RPMI7951 (cell line): ENCODE measurements at places on chromosomes 6 and 20.

GRCh38 chr6:74069089-74069581, 373.1 kb downstream of the CD109 start:
- DNase-seq, result peak; percentile 2

GRCh38 chr6:6508643-6509042, 79.9 kb upstream of the LY86 start:
- DNase-seq, result no peak

DNA sequence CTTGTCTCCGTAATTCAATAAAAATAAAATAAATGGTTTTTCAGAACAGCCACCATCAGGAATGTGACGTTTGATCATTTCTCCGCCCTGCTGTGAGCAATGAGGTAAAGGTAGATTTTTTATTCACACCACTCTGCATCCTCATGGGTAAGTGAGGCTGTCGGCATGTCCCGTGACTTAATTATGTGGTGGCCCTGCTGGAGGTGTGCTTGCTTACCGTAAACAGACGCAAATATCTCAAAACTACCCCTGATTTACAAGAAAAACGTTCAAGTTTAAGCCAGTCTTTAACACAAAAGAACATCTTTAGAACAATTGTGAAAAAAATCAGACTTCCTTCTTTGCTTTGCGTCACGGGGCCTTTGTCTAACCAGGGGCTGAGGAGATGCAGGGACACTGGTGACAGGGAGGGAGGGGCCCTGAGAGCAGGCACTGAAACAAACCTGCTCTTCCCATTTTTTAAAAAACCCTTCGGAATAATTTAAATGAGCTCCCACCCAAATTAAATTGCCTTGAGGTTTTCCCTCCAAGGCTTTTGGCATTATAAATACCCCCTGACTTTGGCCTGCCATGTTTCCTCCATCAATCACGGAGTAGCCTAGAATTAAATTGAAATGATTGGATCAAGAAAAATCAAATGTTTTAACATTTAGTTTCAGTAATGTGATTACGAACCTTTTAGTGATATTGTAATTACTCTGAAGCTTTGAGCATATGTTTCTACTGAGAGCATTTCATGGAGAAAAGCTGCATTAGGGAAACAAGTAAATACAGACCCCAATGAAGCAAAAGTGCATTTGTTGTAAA, 13.4 kb downstream of the PRKN start:
- DNase-seq, result no peak

- DNase-seq, result no peak
These were observed 162.0 kb downstream of the FAXC start for GRCh38 chr6:99187429-99187828.

GRCh38 chr20:61442718-61443117, 190.7 kb downstream of the CDH4 start:
- DNase-seq, result no peak

GRCh38 chr6:14547284-14547998, 429.9 kb downstream of the CD83 start:
- no peak for DNase-seq

DNA sequence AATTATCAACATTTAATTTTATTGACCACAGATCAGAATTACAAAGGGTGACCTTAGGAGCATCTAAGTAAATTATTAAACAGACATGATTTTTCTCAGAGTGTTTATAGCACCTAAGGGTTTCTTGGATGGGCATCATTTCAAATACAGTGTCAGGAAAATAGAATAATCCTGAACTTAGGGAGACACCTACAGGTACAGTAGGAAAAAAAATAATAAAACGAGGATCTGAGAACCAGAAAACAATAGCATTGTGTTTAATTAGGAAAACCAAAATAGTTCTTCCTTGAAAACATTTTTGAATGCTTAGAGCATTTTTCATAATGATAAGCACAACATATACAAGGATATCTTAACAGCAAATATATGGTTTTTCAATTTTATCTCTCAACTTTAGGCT, 39.2 kb downstream of the MMUT start:
- peak; percentile 9 for DNase-seq

DNA sequence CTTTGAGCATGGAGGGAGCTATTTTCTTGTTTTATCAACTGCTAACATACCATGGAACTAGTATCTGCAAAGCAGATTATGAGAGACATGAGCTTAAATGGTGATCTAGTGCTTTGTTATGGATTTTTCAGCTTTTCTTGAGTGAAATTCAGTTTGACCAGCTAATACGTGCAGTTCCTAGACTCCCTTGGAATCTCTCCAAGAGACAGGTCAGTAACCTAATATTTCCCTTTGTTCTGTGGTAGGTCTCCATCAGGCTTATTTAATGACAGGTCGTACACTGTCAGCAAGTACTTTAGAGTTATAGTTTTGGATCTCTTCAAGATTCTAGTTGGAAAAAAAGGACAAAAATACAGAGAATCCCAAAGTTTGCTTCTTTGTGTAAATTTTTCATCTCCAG, 43.9 kb downstream of the HDAC2 start:
- no peak for DNase-seq

DNA sequence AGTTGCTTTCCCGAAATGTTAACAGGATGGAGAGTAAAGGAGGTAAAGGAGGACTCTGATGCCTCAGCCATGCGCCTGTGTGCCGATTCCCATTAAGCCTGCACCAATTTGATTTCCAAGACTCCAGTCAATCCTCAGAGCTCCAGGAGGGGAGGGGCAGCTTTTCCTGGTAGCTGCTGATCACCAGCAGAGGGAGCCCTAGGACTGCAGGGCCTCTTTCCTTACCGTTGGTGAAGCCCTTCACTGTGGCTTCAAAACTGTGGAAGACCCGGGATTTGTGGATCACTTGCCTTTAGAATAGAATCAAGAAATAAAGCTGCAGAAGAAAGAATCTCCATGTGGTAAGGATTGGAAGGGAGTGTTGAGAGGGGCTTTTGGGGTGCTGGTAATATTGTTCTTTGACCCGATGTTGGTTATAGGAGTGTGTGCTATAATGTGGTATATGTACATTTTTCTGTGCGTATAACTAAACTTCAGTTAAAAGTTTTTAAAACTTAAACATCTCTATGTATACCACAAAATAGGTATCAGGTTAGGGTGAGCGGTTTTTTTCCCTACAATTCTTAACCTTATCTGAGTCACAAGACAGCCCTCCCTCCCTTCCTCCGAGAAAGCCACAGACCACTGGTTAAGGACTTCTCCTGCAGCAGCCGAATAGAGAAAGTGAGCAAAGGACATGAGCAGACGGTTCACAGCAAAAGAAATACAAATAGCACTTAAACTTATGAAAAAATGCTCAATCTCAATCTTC, 6.9 kb upstream of the OSER1 start:
- DNase-seq, result peak; percentile 70

- DNase-seq, result no peak
These were observed 33.7 kb downstream of the PYGB start for GRCh38 chr20:25281541-25281991.

DNA sequence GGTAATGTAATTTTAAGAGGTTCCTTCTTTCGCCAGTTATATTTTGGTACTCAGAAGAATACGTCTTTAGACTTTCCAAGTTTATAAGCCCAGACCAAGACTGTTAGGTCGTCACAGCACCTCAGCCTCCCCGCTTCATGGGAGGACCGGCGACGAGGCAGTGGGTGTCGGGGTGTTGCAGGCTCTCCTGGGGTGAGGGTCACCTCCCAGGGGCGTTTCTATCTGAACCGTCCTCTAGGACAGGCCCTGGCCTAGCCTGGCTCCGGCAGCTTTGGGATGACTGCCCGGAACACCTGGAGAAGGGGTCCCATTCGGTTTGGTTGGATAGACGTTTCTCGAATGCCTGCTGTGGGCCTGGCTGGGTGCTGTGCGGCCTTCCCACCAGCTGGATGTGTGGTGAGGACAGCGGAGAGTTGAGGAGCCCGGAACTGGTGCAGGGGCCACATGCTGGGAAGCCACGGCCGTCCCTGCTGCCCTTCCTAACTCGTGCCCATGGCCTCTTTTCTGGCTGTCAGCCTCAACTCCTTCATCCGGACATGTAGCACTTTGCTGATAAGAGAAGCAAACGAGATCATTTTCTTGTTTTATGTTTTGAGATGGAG, 1.1 kb downstream of the OSBPL2 start:
- peak; percentile 16 for DNase-seq

GRCh38 chr6:169231790-169232506, 21.7 kb downstream of the THBS2 start:
- no peak for DNase-seq

- no peak for DNase-seq
These were observed 147.4 kb upstream of the RNF24 start for GRCh38 chr20:4162766-4163165.

GRCh38 chr6:132207991-132208390, 193.3 kb downstream of the MOXD1 start:
- DNase-seq, result no peak

GRCh38 chr6:15458021-15458459, 204.8 kb downstream of the DTNBP1 start:
- DNase-seq, result no peak

DNA sequence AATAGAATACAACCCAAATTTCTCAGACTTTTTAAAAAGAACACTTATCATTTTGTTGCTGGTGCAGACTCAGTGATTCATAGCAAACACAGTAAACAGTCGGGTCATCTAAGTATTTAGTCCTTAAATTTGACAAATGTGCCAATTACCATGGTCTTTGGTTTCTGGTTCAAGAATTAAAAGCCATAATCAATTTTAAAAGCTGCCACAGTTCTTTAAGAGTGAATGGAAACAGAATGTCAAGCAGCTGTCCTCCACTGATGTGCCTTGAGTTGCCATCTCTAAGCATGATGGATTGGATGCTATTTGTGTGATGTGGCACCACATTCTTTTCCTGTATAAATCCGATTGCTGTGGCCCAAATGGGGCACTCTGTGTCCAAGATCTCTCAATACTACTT, 67.2 kb upstream of the MLIP start:
- DNase-seq, result no peak

GRCh38 chr6:2796861-2797260, 31.7 kb downstream of the WRNIP1 start:
- no peak for DNase-seq

- peak; percentile 37 for DNase-seq
These were observed 7.9 kb downstream of the RAB32 start for GRCh38 chr6:146551545-146551944.

DNA sequence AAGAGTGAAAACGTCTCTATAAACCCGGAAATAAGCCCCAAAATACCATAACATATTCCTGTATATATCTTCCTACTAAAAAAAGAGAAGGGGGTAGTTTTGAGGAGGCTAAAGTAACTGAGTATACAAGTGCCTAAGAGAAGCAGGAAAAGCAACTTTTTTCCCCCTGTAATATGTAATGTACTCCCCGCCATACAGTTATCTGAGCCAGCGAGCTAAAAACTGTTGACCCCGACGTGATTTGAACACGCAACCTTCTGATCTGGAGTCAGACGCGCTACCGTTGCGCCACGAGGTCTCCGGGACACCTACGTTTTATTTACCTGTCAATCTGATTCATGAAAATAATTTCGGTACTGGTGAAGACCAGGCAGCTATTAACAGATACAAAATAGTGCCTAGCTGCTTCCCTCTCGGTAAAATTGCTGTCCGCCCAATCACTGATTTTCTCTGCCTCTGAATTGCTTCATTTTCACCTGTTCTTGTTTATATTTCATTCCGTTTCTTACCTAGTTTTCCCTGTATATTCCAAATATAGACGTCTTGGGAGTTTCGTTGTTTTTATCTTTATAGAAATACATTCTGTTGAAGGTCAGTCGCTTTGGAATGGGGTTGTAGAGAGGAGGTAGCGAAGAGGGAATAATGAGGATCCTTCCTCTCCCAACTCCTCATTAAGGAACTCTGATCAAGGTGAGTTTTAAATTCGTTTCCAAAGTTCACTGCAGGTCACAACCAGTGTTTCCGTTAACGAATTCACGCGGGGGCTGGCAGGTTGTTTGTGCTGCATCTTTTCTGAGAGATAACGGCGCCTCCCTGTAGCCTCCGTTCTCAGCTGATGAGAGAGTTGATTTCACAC, 33.6 kb upstream of the BTN3A2 start:
- DNase-seq, result peak; percentile 28

DNA sequence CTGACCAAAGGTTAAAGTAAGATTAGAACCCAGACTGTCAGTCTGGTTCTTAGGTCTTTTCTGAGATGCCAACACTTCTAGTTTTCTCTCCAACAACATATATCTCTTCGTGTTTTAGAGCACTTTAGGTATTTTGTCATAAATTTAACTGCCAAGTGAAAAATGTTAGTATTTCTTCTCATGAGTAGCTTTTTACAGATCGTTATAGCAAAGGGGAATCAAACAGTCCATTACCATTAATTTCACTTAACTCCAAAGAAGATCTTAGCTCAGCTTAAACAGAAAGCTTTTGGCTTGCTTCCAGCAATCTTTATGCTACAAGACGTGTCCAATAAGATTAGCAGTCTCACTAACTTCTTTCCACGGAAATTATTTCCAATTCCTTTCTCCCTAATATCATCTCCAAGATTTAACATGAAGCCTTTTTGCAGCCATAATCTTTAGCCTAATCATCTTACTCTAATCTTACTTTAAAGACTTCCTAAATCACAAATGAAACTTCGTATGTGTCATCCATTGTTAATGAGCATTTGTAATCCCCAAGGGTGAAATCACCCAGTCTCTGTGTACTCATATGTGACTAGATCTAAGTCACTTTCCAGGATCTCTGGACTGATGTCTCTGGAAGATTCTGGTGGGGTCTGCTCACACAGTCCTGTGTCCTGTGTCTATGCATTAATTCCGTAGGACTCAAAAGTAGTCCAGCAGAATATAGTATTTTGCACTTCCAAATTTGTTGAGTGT, 38.7 kb downstream of the MOXD1 start:
- no peak for DNase-seq

DNA sequence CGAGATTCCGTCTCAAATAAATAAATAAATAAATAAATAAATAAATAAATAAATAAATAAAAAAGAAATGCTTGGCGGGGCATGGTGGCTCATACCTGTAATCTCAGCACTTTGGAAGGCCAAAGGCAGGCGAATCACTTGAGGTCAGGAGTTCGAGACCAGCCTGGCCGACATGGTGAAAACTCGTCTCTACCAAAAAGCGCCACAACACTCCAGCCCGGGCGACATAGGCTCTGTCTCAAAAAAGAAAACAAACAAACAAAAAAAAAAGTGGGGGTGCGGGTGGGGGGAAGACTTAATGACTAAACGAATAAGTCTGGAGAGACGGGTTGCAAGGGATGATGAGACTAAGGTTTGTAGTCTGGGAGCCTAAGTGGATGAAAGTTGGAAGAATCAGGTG, 170.7 kb downstream of the SLC16A10 start:
- DNase-seq, result no peak

- DNase-seq, result no peak
These were observed 195.7 kb downstream of the CENPW start for GRCh38 chr6:126535595-126535994.

- DNase-seq, result peak; percentile 37
These were observed 328.5 kb upstream of the PRDM1 start for GRCh38 chr6:105757512-105758200.
